ENCODE measurements at places on chromosomes 5 and 9.
A peak's percentile ranks its signal among the peaks of the same experiment; 100 is the strongest.

GRCh38 chr9:18595597-18595996, 121.6 kb downstream of the ADAMTSL1 start:
- DNase-seq, result no peak

DNA sequence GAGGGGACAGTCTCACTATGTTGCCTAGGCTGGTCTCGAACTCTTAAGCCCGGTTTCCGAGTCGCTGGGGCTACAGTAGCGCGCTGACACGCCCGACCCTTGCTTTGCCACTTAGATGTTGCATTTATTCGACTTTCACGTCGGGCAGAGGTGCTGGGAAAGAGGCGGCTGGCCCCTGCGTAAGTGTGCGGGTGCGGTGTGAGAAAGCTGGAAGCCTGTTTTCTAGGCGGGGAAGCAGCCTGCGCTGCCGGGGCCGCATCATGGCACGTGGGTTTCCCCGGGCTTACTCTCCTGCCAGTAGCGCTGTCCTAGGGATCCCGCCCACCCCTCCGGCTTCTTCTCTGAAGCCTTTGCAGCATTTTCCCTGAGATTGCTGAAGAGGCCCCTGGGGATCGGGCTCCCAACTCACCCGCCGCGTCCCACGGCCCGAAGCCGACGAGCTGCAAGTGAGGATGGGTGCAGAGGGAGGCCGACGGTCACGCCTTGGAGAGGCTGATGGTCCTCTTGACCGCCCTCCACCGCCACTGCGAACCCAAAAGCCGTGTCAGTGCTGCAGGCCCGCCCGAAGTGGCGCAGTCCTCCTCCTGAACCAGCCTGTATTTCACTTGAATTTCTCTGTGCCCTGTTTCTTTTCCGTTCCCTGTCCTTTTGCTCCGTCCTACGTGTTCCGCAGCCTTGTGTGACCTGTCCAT, 5.8 kb upstream of the TRIM41 start:
- DNase-seq, result peak; percentile 23

DNA sequence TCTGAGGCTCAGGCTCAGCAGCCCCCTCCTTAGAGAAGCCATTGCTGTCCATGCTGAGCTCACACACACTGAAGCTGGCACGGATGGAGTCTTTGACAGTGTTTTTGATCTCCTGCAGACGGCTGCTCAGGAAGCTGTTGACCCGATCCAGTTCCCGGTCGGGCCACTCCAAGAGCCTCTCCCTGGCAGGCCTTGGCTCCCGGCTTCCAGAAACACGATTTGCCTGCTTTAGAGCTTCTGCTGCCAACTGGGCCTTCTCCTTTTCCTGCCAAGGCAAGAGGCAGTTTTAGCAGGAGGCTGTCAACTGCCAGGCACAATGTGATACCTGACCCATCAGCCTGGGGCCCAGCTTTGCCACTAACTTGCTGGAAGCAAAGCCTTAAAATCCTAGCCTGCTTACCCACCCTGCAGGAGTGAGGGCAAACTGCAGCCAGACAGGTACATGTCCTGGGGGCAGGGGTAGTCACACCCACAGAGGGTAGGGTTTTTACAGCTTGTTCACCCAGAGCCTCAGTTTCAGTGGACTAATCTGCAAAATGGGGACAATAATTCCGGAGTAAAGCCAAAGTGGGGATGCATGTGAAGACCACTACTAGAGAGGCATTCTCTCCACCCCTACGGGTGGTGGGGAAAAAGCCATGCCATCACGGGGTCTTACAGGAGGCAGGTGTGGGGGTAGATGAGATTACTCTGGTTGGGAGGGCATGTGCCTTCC, 8.3 kb upstream of the DDX41 start:
- DNase-seq, result no peak

- no peak for DNase-seq
These were observed 102.4 kb downstream of the ROR2 start for GRCh38 chr9:91847581-91848091.

DNA sequence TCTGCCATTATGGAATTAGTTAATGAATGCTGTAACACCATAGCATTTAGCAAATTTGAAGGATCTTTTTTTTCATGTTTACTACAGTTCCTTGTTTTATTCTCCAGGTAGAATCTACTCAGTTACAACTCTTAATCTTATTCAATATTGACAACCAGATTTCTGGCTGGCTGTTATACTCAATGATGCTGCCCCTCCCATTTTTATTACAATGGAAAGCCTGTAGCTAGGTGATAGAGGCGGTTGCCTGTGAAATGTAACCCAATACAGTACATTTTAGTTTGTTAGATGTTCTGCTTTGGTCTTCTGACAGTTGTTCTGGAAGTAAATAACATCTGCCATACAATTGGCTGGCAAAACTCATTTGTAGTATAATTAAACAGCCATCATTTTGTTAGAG, 294.2 kb downstream of the DMRTA1 start:
- no peak for DNase-seq

GRCh38 chr9:123138163-123138562, 104.7 kb downstream of the GPR21 start:
- no peak for DNase-seq

GRCh38 chr5:110338341-110339083, 388.0 kb downstream of the TMEM232 start:
- no peak for DNase-seq

DNA sequence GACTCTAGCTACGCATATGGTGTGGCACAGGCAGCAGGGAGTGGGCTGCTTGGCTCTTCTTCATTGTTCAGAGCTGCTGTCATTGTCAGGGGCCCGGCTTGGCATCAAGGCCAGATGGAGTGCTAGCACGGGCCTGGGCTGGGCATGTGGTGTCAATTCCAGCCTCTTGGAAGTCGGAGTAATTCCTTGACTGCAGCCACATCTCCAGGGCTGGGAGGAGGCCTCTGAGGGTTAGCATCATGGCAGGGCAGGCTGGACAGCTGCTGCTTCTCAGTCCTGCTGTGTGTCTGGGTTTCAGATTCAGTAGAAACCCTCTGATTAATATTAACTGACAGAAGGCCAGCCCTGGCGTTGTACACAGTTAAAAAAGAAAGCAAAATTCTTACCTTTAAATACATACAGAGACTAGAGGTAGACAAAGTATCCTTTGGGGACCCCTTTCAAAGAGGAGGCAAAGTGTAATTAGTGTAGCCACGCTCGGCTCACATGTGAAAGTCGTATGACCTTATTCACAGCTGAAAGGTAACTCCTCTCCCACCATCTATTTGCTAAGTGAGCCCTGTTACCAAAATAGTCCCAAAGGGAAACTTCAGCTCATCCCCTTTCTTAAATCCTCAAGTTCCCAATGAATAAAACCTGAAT, 126.4 kb downstream of the DOCK2 start:
- no peak for DNase-seq

GRCh38 chr5:13659391-13659790, 285.1 kb downstream of the DNAH5 start:
- DNase-seq, result no peak

GRCh38 chr9:32879335-32879734, 96.0 kb downstream of the TMEM215 start:
- no peak for DNase-seq

GRCh38 chr9:73135394-73135793, 16.3 kb upstream of the ANXA1 start:
- DNase-seq, result no peak

GRCh38 chr5:69493396-69494133, 975 bp downstream of the OCLN start:
- DNase-seq, result peak; percentile 62

DNA sequence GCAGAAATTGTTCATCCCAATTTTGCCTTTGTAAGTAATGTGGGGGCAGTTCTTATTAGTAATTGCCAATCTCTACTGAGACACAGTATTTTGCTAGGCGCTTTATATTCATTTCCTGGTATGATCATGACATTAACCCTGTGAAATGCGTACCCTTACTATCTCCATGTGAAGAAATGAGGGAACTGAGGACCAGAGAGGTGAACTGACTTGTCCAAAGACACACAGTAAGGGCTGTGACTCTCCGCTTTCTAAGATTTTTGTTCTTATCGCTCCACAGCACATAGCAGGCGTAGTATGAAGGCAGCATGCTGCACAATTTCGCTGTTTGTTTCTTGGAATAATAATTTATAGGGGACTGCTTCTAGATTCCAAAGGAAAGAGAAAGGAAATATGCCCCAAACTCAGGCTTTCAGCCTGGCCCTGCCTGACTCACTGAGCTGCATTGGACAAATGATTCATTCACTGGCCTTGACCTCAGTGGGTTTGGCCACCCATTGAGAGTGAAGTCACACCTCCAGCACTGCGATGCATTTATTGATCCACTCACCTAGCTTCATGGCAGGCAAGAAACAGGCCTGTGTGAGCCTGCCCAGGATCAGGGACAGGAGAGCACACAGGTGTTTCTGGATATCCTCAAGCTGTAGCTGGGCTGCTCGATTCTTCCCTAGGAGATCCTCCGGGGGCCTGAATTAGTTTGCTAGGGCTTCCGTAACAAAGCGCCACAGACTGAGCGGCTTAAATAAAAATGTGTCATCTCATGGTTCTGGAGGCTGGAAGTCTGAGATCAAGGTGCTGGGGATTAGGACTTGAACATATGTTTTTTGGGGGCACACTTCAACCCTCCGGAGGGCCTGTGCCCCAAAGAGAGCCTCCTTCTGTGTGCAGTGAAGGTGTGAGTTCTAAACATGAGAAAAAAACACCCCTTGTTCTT, 7.2 kb upstream of the DUSP1 start:
- DNase-seq, result no peak

DNA sequence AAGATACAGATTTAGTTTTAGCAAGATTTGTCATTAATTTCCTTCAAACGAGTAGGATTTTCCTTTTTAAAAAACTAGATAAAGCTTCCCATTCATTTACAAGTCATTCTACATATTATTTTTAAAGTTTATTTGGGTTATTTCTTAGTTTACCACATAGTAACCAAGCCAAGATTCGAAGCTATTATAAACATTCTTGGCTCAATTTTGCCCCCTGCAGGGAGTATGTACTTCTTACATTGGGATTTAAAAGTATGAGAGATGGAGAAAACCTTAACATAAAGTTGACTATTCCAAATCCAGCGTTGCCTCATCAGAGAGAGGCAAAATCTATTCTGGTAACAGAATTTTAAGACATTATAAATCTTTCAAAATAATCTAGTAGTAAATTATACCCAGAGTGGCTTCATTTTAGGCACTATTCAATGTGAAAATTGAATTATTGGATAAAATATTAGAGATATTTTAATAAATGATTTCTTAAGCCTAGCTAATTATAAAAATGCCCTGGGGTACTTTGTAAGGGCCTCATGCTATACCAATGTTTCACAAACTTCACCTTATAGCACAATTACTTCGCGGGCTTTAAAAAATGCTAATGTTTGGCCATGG, 39.1 kb downstream of the FBN2 start:
- no peak for DNase-seq

DNA sequence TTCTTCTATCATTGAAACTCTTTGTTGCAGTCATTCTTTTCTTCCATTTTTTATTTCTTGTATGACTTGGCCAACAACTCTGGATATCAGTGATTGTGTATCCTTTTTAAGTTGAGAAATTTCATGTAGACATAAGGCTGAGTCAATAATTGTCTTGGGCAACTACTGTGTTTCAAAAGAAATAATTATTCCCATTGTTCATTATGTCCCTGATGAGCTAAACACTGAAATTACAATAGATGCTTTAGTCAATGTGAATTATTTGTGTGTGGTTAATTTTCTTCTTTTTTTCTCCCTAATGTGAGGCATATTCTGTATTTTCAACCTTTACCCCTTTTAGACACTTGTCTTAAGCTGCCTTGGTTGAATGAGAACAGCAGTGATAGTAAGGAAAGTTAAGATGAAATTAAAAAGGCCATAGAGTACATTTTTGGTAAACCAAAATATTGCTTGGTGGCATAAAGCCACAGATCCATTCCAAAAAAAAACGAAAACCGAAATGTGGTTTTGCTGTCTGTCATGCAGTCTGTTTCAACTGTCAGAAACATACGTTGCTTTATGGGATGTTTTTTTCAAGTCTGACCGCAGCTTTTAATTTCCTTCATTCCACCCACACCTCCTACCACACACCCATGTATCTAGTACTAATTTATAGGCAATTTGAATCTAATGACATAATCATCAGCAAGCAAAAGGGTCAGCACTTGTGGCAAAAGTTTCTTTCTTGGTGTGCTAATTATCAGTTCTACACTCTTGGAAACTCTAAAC, 21.1 kb downstream of the TLE4 start:
- no peak for DNase-seq

GRCh38 chr9:119880361-119880760, 511.1 kb upstream of the BRINP1 start:
- DNase-seq, result no peak

DNA sequence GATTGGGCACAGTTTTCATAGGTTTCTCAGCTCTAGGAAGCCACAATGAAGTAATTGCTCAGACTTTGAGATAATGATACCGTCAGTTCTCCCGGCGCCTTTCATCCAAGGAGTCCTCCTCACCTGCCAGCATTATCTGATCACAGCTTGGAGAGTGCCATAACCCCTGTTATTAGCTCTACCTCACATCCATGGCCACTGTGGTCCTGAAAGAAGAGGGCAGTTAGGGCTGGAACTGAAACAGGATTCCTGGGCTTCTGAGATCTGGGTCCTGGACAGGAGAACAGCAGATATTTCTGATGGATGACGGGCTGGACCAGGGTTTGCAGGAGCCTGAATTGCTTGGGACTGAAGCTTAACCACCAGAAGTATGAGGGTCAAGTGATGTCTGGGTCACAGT, 13.5 kb downstream of the RGS3 start:
- no peak for DNase-seq

DNA sequence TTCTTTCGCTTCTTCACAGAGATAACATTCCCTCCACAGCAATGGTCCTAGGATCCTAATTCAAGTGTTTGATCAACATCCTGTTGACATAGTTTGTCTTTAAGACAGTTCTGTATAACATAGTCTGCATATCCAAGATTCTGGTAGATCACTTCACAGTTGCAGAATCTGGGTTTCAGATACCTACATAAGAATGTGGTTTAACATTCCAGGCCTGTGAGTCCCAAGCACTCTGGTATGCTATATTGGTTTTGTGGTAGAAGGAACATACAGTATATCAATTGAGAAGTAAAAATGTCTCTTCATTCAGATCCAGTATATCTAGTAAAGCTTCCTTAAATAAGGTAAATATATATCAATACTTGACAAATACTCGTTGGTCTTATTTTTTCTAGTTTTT, 914.2 kb upstream of the CDH6 start:
- DNase-seq, result no peak

DNA sequence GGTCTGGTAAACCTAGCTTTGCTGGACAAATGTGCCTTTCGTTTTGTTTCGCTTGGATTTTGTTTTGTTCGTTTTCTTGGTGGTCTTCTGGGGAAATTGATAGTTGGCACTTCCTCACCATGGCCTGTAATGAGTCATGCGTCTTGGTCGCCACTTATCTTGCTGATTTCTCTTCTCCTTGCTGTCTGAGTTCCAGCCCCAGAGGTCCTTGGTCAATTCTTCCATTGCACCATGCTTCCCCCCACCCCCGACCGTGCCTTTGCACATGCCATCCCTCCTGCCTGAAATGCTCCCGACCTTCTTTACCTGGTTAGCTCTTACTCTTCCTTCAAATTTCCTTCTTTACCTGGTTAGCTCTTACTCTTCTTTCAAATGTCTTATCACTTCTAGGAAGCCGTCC, 168.7 kb upstream of the MSX2 start:
- no peak for DNase-seq

DNA sequence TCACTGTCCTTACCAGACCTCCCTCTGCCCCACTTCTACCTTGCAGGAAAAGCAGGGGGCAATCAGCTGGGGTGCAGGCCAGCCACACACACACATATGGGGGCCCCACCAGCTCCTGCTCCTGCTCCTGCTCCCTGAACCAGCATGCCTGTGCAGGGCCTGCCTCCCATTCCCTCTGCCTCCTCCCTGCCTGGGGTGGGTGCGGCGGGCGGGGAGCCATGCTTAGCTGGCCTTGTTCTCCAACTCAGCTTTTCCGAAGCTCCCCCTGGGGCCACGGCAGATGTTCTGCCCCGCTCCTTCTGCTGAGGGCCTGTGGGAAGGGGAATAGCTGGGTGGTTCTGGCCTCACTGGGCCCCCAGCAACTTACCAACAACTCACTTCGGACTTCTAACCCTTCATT, 89.8 kb downstream of the ZNF354C start:
- no peak for DNase-seq

All from iPS-NIHi11 (cell line).